Naive thymus-derived CD4-positive, alpha-beta T cell (primary cell): ENCODE measurements at places on chromosomes 1 and 21. TPM values are rescaled to one million over a fixed set of nuclear protein-coding genes. Genes with fewer than 3 reads are reported as not detected.

Gene WNT4
- total RNA-seq = not detected

Gene ARMH1
- total RNA-seq = 205 TPM

GRCh38 chr1:30907481-30908315 is 860 bp downstream of the SDC3 start:
- no peak for DNase-seq

DNA sequence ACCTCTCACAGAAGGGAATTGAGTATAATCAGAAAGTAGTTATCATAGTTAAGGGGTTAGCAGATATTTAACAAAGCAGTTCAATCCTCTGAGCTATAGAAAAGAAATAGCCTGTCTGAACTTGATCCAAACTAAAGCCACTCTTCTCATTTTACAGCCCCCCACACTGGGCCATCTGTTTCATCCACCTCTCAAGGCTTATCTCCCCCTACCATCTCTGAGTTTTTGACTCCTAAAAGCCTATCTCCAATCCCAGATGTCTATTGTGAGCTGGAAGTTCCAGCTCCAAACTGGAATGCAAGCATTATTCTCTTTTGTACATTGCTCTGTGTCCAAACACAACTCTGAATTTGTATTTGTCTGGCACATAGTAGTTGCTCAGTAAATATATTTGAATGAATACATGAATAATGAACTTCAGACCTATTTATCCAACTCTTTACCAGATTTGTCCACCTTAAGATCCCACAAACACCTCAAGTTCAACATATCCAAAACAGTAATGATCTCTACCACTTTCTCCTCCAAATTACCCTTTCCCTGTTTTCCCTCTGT is 98.1 kb downstream of the PLPP3 start:
- DNase-seq = no peak

DNA sequence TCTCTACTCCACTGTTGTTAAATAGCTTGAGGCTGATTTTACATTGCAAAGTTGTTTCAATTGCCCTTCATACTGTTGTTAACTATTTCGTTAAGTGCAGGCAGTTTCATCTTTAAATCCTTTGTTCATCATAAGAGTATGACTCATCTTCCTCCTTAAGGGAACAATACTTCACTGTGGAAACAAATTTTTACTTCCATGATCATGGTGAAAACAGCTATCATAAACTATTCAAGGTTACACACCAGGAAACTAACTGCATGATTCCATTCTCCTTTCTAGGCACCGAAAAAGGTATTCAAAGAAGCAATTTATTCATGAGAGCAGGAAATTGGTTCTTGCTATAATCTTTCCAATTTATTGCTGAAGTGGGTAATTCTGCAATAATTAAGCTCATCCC is 593.2 kb downstream of the LRRIQ3 start:
- no peak for DNase-seq

DNA sequence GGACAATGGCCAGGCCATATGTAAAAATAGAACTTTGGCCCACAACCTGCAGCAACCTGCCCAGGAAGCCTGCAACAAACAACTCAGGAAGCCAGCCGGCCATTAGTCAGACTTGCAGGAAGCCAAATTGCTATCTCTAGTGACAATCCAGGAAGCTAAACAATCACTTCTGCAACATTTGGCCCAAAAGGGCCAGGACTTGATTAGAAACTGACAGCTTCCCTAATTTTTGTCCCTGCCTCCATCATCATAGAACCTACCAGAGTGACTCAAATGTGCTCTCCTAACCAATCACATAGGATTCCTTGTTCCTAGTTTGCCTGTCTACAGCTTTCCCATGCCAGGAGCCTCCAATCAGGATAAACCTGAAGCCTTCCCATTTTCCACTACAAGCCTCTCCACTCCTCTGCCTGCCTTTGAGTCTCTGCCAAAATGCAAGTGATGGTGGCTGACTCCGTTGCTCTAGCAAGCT is 639.3 kb downstream of the PTPRU start:
- no peak for DNase-seq
